ENCODE measurements at places on chromosomes 6 and 20.

- DNase-seq: peak; percentile 42
These were observed 14.3 kb downstream of the B4GALT5 start for GRCh38 chr20:49699200-49699992.

DNA sequence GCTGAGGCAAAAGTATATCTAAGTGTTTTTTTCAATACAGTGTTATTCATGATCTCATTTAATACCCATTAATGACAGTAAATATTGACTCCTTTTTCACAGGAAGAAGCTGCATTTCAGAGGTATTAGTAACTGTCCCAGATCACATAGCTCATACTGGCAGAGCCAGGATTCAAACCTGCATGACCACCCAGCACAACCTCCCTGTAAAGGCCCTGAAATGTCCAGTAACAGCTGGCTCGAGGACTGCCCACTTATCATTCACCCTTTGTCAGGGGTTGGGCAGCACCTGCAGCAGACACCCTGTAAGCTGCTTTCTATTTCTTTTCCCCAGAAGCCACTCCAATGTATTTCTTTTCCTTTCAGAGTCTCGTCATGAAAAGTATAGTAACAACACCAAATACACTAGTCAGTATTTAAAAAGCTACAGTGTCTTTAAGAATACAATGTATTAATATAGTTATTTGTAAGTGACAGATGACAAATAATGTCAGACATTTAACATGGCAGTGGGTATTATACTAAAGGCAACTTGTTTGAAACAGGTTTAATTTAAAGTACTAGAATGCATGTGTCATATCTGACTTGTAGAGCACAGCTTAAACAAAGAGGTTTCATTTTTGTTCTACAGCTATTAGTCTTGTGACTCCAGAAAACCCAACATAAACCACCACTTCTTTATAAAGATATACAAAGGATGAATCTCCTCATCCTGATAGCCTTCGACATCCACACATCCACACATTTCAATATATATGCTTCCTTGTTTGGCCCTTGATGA, 841.6 kb upstream of the GJE1 start:
- no peak for DNase-seq

DNA sequence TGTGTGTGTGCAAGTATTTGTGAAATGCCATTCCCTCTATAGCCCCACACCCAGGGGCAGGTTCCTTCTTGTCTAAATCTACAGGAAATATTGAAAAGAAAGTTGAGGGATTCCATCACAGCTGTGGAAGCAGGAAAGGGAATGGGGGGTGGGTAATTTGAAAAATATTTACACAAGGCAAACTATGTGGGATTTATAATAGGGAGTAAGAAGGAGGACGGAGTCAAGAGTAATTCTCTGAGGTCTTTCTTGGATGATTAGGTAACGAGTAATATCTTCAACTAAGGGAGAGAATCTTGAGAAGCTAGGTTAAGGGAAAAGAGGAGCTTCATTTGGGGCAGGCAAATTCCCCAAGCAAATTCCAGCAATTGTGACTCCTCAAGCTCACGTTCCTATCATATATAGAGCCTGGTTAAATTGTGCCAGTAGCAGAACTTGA, 113.5 kb upstream of the SGK1 start:
- DNase-seq: no peak

DNA sequence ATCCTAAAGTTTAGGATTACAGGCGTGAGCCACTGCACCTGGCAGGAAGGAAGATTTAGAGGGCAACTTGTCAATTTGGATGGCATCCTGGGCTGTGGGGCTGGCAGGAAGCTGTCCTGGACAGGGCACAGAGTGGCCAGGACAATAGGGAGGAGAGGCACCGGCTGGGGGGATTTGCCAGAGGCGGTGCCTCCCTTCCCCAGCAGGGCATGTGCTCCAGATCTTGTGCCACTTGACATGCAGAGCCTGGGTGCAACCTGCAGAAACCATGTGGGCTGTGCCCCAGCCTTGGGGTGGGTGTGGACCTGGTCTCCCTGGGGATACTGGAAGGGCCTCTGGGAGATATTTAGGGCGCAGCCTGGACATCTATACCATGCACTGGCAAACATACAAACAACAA, 58.6 kb upstream of the EEF1A1 start:
- no peak for DNase-seq

- DNase-seq: peak; percentile 64
These were observed 10.9 kb upstream of the LPIN3 start for GRCh38 chr20:41329435-41330342.

GRCh38 chr20:61295682-61296628, 43.9 kb downstream of the CDH4 start:
- no peak for DNase-seq

DNA sequence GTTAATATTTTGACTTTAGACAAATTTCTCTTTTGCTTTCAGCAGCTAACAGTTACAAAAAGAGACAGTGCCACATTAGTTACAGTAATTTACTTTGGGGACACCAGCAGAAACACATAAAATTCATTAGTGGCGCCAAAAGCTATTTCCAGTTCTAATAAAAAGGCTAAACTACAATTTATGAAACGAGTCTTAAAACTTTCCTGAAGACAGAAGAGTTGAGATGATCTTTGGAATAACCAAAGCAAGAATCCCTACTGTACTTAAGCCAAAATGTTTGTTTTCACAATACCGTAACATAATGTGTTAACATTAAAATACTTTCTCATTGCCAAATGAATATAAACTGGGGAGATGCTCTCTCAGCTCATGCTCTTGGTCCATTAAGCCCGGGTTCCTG, 350.2 kb upstream of the AGPAT4 start:
- DNase-seq: no peak

GRCh38 chr20:43746344-43747137, 19.7 kb upstream of the GTSF1L start:
- no peak for DNase-seq

- DNase-seq: no peak
These were observed 483.0 kb upstream of the ID4 start for GRCh38 chr6:19354181-19354580.

DNA sequence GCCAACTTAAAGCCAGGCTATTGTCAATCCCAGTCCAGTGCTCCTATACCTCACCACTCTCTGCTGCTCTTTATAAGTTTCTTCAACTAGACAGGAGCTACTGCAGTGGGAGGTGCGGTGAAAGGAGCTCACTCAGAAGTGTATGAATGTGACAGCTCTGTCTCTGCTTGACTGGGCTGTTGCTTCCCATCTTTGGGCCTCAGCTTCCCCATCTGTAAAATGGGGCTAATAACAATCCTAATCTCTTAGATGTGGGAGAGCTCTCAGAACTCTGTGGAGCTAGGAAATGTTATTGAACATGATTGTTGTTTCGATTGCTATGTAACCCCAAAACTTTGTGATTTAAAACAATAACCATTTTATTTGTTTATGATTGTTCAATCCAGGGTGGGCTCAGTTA, 8.4 kb upstream of the RALY start:
- DNase-seq: no peak

DNA sequence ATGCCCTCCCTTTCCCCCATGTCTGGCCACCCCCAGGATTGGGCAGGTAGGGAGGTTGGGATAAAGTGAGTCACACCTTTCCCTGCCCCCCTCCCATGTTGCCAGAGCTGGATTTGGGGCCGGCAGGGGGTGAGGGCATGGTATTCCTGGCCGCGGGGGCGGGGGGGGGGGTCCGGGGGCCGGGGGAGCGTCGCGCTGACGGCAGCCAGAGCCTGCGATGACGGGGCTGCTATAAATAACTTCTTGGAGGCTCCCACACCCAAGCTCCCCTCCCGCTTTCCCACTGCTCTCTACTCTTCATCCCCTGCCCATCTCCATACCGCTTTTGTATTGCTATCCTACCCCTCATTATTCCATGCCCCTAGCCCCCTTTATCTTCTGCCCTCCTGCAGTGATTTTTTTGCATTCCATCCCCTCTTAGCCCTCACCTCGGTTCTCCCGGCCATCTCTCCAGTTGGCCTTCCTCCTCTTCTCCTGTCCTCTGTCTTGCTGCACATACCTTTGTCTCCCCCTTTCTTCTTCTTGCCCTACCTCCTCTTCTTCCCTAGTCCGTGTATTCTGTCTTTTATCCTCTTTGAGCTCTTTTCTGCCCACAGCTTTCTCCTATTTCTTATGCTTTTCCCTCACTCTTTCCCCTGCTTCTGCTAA, 13.8 kb downstream of the SYNGAP1 start:
- no peak for DNase-seq

DNA sequence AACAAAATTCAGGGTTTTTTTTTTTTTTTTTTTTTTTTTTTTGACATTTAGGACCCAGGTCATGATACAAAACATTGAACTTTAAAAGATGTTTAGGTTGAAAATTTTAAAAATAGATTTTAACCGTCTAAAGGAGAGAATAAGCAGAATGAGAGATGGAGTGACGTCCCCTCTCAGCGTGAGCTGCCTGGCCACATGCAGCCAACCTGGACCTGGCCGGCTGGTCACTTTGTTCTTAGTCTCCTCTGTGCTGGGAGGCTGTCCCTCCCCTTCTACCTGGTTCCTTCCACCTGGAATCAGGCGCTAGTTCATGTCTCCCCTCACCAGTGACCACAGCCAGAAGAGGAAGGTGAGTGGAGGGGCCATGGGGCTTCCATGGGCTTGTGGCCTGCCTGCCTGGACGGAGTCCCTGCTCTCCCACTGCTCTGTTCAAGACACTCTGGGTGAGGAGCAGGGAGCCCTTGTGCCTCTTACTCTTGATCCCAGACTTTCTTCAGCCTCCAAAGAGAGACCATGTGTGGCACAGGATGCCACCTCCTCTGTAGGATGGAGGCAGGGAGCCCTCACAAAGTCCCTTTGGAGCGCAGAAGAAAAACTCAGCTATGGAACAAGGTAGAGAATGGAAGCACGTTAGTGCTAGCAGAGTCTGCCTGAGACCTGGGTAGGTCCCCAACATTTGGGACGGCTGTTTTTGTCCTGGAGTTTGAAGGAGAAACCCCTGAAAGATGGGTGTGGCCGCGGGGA, 31.7 kb downstream of the IRF4 start:
- DNase-seq: no peak

GRCh38 chr6:70901324-70901723, 55.5 kb downstream of the B3GAT2 start:
- no peak for DNase-seq

GRCh38 chr6:44784195-44784594, 396.7 kb downstream of the CDC5L start:
- DNase-seq: no peak

- DNase-seq: no peak
These were observed 220.1 kb downstream of the HACE1 start for GRCh38 chr6:104639668-104640067.

GRCh38 chr20:37531856-37532255, 4.2 kb upstream of the BLCAP start:
- DNase-seq: no peak

DNA sequence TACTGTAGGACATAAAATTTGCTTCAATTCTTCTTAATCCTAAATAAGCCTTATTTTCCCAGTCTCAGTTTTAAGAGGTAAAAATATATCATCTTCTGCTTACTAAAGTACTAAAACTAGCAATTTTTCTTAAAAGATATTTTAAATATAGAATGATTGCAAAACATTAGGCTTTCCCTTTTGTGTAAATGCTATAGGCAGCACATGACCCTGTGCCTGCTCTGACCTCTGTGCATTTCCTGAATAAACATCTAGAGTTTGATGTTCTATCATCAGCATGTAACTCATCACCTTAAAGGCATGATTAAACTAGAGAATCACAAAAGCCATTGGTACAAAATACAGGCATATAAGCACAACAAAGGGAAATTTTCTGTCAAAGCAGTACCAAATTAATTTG, 422.7 kb downstream of the TFAP2B start:
- DNase-seq: no peak

GRCh38 chr6:118469468-118469867, 78.6 kb upstream of the PLN start:
- DNase-seq: no peak

DNA sequence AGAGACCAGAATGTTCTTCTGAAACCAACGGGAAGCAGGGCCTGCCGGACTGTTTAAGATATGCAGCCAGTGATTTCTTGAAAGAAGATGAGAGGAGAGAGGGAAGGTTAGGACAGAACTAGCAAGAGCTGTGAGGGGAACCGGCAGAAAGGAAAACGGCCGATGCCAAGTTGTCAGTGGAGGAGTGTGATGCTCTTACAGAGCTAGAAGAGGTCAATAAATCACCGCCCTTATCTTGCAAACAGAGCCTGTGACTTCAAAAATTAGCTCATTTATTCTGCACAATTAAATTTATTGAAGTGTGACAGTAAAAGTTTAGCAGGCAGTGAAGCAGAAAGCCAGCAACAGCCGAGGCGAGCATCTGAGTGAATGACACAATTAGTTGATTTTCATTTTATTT, 509.5 kb upstream of the ID4 start:
- no peak for DNase-seq

GRCh38 chr6:24923885-24924401, 11.8 kb downstream of the RIPOR2 start:
- DNase-seq: no peak
